ENCODE measurements at places on chromosomes 16 and 17.

GRCh38 chr17:12282056-12282455 lies 261.4 kb downstream of the MAP2K4 start:
- no peak for DNase-seq

GRCh38 chr16:83458612-83459011 lies 349.2 kb upstream of the HSBP1 start:
- peak; percentile 90 for DNase-seq

DNA sequence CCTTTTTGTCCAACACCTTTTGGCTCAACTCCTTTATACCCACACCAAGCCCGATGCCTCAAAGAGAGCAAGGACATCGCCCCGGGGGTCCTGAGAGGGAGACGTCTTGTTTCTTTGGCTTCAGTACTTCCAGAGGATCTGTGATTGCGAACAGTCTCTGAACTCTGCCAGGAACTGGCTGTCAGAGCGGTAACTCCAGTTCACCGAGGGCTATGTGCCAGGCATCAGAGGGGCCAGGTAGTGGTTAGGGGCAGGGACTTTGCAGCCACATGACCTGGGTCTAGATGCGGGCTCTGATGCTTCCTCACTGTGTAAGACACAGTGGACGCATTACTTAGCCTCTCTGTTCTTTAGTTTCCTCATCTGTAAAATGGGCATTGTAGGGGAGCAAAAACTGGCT lies 21.6 kb downstream of the LLGL2 start:
- DNase-seq: no peak

DNA sequence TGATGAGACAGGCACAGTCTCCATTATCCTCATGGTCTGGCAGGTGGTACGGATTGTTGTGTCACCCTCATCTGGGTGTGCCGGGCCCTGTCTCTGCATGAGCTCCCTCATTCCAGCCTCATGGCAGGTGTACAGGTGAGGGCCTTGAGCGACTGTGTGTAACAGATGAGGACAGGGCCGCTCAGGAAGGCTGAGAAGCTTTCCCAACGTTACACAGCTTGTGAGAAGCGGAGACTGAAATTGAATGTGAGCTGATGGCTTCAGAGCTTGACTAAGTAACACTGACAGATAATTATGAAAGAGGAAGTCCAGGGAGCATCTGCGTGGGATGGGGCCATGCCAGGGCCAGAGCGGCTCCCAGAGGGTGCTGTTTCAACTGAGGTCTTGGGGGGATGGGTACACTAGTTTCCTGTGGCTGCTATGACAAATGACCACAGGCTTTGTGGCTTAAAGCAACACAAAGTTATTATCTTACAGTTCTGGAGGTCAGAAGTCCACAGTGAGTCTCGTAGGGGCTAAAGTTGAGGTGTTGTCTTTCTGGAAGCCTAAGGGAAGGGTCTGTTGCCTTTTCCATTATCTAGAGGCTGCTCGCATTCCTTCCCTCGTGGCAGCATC lies 36.7 kb downstream of the CMIP start:
- DNase-seq: peak; percentile 77

GRCh38 chr16:75293772-75294171 lies 42.3 kb upstream of the BCAR1 start:
- no peak for DNase-seq

- no peak for DNase-seq
Measured at GRCh38 chr16:7946142-7946541, 613.5 kb downstream of the RBFOX1 start.

DNA sequence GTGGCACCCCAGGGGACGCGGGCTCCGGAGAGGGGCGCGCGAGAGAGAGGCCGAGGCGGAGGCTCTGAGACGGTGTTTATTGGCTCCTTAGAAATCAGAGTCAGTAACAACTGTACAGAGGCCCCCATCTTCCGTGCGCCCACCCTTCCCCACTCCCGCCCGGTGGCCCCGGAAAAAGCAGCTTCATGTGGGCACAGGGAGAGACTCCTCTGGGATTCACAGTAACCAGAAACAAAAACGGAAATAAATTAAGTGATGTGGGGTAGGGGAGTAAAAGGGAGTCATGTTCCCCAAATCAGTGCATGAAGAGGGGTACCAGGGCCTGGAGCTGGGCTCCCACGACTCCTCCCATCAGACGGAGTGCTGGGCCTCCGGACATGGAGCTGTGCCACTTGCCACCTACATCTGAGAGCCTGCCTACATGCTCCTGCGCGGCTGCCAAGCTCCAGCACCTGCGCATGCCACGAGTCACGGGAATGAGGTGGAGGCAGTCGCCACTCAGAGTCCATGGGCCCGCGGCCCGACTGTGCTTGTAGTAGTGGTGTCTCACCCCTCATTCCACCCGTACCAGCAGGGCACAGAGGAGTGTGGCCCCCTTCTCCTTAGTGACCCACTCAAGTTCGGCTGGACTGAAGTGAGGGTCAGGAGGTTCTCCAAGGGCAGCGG lies 543 bp upstream of the GPS2 start:
- no peak for DNase-seq

DNA sequence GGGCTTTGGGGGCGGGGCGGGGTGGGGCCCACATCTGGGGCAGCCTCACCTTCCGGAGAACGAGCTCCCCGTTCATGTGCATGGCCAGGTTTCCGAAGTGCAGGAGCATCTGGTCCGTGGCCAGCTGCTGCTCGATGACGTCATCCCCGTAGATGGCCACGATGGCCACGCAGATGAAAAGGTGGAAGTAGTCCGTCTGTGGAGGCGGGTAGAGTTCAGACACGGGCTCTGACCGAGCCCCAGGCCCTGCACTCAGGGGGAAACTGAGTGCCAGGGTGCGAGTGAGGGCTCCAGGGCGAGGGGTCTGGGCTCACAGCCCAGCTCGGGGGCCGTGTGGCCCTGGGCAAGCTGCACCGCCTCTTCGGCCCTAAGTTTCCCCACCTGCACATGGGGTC lies 93.7 kb downstream of the TBC1D16 start:
- DNase-seq: no peak

DNA sequence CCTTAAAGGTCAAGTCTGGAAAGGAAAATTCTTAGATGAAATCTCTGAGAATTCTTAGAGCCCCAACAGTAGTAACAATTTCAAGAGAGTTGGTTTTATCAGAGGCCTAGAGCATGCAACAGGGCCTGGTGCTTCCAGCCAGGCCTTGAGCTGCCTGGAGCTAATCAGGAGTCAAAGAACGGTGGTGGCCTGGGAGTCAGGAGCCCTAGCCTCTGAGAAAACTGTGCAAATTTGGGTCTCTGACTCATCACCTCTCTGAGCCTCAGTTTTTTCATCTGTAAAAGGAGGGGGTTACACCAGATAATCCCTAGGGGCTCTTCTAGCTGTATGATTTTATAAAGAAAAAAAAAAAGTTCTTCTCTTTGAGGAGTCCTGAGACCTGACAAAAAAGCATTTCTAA lies 227.3 kb upstream of the RPL38 start:
- DNase-seq: no peak

DNA sequence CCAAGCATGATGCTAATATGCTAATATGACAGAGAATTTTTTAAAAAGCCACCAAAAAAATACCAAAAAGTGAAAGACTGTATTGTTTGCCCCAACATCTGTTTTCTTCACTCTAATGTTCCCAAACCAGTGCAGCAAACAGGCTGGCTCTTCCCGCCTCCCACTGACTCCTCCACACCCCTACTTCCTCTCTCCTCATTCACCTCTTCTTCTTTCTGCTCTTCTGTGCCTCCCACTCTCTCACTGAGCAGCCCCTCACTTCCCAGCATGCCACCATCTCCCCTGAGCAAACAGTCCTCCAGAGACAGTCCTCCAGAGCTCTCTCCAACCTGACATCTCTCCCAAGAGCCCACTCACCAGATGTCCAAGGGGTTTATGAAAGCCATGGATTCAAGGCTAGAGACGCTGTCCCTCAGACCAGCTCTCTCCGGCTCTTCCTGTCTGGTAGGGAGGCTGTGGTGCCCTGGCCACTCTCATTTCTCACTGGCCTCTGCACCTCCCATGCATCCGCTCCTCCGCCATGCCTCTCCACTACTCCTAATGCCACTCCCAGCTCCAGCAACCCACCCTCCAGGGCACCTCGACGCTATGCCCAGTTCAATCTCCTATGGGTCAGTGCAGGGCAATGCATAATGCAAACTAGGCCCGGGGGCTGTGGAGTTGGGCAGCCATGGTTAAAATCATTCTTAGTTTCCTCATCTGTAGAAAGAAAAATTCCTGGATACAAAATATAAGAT lies 52.9 kb downstream of the ANKRD11 start:
- no peak for DNase-seq

DNA sequence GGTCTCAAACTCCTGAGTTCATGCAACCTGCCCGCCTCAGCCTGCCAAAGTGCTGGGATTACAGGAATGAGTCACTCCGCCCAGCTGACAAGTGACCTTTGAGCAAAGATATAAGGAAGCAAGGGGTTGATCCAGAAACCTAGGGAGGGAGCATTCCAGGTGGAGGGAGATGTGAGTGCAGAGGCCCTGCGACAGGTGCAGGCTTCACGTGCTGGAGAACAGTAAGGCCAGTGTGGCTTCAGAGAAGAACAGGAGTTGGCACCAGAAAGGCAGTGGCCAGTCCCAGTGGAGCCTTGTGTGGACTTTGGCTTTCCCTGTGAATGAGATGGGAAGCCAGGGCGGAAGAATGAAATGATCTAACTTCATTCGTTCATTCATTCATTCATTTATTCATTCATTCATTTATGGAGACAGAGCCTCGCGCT lies 73.6 kb upstream of the HAS3 start:
- DNase-seq: no peak

- DNase-seq: no peak
Measured at GRCh38 chr17:82228278-82228841, 482 bp upstream of the SLC16A3 start.

DNA sequence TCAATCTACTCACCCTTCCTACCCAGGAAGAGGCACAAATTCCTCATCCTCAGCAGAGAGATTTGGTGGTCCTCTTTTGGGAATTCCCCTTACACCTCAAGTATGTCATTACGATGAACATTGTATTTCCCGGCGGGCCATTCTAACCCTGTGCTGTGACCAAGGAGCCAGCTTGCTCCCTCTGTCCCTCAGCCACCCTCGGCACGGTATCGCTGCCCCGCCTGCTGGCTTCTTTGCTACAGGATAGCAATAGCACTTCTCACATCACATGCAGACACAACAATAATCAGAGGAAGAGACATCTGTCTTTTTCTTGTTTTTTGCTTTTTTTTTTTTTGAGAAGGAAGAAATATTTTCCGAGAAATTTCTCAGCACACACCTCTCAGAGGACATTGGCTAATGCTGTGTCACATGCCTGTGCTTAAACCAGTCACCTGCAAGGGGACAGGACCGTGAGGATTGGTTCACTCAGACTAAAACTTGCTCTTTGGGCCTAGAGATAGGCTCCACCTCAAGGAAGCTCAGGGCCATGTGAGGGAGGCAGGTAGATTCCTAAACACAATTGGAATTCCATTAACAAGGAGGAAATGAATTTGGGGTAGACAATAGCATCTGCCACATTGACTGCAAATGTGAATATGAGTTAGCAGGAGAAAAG lies 41.2 kb downstream of the TMC5 start:
- no peak for DNase-seq

GRCh38 chr17:8887834-8888703 lies 20.6 kb upstream of the PIK3R6 start:
- peak; percentile 42 for DNase-seq

DNA sequence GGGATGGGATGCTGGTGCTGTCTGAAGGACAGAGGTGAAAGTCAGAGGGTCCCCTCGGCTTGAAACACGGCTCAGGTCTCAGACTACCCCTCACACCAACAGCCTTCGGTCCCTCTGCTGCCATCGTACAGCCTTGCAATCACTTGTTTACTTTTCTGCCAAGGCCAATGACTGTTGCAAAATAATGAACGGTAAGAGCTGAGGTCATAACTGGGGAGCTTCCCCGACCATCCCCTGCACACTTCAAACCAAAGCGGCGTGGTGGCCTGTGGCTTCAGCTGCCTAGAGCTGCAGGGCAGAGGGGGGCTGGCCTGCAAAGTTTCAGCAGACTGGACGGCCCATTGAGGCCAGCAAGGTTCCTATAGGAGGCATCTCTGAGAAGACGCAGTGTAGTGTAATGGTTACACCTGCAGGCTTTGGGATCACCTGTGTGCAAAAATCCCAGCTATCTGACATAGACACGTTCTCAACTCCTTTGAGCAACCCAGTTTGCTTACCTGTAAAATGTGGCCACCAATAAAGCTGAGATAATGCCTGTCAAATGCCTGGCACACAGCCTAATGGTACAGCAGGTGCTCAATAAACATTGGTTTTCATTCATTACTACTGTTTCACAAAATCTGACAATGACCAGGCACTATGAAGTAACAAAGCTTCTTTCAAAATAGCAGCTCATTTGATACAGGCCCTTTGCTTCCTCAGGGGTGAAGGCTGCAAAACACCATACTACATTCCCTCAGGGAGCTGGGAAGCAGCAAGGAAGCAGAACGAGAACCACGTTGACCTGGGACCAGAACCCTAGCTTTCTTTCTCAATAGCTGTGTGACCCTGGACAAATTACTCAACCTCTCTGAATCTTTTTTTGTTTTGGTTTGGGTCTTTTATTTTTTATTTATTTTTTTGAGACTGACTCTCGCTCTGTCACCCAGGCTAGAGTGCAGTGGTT lies 5.0 kb downstream of the PAM16 start:
- no peak for DNase-seq

DNA sequence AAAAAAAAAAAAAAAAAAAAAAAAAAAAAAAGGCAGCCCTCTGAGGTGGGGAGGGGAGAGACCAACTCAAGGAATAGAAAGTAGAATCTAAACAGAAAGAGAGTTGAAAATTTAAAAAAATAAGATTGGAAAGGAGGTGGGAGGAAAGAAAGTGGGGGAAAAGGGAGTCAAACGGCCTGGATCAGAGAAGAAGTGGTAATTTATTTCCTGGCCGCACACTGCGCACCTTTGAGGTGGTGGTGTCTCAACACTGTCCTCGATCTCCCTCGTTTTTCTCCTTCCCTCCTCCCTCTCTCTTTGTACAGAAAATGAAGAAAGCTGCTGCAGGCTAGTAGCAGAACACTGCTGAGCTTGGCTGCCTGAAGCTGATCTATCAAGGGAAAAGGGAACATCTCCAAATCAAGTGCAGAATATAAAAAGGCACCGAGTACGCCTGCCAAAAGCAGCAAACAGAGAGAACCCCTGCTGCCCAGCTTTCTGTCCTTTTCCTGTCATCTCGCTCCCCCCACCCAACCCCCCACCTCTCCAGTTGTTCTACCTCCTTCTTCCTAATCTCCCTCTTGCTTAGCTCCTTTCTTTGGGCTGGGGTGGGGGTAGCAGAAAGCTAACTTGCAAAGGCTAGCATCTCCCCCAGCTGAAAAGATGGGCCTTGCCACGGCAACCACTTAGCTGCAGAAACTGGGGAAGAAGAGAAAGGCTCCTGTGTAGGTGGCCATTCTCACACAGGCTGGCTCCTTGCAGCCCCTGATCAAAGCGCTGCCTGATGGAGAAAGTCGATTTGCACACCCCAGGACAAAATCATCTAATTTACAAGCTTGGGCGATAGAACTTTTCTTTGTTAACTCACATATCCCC lies 22.5 kb downstream of the AXIN2 start:
- no peak for DNase-seq

Measured in RPMI7951 (cell line).